ENCODE measurements at places on chromosomes 5 and 9.
A peak's percentile ranks its signal among the peaks of the same experiment; 100 is the strongest.

- DNase-seq, result no peak
These were observed 55.2 kb downstream of the NEURL1B start for GRCh38 chr5:172696171-172696849.

GRCh38 chr5:119032656-119033055, 38.2 kb upstream of the DMXL1 start:
- DNase-seq, result no peak

GRCh38 chr9:124480621-124480981, 26.6 kb downstream of the NR5A1 start:
- DNase-seq, result no peak

DNA sequence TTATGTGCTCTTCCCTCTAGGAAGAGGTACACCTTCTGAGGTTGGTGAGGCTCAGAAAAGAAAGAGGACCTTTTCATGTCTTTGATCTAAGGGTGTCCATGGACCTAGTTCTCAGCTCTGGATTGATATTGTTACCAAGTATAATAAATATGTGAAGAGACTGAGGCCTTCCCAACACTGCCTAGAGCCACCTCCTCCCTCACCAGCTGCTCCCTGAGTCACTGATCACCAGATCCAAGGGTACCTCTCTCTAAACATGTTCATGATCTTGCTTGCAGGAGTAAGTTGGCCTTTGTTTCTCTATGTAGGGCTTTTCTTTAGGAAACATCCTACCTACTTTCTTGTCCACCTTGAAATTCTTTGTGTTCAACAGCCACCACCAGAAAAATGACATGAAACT, 218.8 kb upstream of the ADRA1B start:
- DNase-seq, result no peak

DNA sequence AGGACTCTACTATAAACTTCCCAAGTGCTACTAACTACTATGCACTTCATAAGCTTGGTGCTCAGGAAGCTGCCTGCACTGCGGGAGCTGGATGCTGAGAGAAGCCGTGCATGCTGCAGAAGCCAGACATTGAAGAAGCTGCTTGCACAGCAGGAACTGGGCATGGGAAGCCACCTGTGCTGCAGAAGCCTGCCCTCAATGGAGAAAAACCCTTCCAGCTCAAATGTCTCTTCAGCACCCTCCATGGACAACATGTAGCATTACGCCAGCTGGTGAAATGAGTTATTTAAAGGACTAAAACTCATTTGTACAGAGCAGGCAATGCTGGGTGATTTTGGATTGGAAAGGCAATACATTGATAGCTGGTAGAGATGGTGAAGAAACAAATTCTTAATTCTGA, 247.2 kb downstream of the KIF4B start:
- DNase-seq, result no peak

DNA sequence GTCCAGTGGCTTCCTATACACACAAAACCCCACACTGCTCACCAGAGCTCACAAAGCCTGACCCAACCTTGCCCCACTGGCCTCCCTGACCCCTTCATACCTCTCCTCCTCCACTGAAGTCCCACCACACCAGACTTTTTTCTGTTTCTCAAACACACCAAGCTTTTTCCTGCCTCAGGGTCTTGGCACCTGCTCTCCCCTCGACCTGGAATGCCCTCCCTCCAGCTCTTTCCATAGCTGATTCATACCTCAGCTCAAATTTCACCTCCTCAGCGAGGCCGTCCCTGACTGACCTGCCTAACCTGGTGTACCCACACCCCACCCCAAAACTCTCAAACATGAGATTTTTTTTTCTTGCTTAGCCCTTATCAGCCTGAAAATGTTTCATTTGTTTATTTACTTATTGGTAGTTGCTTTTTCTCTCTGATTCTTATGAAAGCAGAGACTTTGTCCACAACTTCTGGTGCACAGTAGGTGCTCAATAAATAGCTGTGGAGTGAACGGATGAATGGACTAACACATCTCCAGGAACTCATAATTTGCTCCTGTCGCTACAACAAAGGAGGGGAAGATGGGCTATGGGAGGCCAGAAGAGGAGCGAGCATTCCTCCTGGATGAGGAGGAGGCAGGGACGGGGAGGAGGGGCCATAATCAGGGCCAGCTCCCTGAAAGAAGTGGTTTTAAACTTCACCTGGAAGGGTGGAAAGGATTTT, 84.3 kb downstream of the SH3TC2 start:
- no peak for DNase-seq

GRCh38 chr9:108760841-108761240, 94.9 kb downstream of the ACTL7B start:
- DNase-seq, result no peak

DNA sequence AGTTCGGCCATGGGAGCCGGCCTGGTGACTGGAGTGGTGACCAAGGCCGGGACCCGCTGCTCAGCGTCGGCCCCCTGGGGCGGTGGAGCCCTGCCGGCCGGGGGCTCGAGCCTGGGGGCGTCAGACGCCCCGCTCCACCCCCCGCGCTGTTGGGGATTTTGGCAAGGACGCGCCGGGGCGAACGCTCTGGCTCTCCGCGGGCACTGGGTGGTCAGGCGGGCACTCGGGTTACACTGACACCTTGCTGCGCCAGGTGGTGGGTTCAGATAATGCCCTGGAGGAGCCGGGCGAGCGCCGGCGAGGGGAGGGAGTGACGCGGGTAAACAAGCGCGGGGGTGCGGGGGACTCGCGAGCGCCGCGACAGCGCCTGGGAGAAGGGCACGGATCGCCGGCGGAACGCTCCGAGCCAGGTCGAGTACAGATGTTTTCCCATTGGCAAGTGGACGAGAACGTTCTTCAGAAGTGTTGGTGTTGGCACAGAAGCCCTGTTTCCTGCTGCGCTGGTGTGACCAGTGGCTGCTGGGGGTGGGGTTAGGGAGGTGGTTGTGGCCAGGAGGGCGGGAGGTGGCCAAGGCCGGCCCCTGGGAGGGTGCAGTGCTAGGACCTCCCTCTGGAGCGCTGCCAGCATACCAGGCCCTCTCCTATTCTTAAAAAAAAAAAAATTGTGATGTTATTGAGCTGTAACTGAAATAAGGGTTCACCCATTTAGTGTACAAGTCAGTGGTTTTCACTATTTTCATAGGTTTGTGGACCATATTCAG, 773 bp downstream of the SQSTM1 start:
- peak; percentile 75 for DNase-seq

GRCh38 chr9:128642675-128643245, 13.9 kb downstream of the DYNC2I2 start:
- no peak for DNase-seq

DNA sequence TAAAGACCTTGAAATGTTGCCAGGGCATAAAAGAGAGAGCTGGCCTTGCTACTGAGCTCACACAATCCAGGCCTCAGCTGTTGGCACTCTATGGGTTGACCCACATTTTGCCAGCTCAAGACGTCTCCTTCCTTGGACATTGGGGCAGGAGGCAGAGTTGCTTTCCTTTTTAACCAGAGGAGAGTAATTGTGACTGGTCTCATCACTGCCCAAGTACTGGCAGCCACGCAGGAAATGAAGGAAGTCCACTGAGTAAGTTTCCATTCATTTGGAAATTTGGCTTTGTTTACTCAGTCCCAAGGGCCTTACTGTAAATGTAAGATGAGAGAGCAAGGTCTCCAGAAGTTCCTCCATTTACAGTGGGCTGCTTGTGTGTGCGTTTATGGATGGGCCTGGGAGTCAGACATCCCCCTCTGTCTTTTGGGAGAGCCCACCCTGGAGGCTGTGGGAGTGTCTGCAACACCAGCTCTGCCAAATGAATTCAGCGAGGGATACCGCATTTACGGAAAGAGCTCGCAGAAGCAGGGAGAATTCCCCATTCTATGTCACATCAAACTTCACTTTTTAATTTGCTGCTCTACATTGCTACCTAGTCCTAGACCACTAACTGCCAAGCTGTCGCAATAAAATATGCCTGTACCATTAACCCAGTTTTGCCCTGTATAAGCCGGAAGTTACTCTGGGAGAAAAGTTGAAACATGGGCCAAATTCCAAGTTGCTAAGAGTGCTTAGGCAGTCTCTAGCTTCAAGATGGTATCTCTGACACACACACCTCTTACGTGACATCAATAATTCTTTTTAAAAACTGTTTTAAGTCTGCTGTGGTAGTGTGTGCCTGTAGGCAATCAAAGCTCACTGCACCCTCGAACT, 24.5 kb upstream of the PDZD2 start:
- DNase-seq, result no peak

DNA sequence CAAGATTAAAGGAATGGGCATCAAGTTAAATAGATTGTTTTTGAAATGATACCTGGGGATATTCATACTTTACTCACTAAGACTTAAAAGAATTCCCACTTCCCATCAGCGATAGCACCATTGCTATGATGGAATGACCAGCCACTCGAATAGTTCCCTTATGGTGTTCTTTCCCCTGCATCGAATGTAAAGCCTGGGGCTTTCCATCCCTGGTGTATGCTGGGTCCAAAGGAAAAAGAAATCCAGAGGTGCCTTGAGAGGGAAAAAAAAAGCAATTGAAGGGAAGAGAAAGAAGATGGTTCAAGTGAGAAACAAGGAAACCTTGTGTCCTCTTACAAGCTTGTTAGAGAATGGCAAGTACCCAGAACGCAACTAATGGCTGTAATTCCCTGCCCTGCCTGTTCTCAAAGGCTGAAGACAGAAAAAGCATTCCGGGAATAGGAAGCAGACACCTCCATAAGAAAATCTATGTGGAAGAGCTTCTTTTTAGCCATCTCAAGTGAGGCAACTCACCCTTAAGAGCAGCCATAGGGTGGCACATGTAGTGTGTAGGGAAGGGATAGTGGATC, 351.1 kb upstream of the DAB2 start:
- no peak for DNase-seq

GRCh38 chr9:28092981-28093936, 520.0 kb upstream of the C9orf72 start:
- no peak for DNase-seq

- no peak for DNase-seq
These were observed 65.3 kb downstream of the GADD45G start for GRCh38 chr9:89670114-89670513.

GRCh38 chr5:137506296-137506695, 7.2 kb upstream of the SPOCK1 start:
- DNase-seq, result no peak

DNA sequence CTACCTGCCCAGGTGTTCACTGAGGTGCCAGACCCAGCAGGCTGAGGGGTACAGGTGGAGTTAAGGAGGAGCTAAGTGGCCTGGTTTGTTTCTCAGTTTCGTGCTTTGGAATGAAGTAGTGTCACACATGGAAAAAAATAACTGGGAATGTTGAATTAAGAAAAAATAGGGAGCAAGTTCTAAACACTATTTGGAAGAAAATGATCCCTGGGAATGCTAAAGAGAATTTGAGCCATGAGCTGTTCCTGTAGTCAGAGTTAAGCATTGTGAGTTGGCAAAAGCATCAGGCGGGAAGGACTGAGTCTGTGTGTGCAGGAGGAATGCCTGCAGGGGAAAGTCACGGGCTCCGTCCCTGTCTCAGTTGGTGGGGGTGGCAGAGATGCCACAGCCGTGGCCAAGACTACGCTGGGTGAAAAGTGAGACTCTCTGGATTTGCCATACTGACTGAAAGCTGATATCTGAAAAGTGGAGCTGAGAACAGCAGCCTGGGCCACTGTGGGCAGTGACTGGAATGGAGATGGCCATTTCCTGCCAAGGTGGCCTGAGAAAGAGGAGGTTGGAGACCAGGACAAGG, 37.0 kb downstream of the SYK start:
- DNase-seq, result no peak

DNA sequence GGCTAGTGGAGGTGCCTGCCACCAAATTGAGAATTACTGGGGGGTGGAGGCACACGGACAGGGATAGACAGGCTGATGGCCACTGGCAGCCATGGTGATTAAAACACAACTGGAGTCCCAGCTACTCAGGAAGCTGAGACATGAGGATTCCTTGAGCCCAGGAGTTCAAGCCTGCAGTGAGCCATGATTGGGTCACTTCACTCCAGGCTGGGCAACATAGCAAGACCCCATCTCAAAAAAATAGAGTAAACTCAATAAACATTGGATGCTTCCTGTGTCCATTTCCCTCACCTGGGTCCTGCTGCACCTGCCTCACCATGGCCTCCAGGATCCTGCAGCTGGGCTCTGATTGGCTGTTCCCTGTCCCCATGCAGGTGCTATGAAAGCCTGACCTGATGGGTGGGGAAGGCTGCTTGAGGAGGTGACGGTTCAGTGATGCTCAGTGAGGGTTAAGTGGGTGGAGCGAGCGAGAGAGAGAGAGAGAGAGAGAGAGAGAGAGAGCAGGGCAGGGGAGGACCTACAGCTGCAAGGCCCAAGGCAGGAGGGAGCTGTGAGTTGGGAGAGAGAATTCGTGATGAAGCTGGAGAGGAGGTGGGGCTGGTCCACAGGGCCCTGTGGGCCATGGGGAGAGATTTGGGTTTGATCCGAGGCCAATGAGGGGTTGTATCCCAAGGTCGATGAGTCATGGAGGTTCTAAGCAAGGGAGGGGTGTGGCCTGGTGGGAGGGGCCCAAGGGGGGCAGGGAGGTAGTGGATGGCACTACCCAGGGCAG, 36.7 kb upstream of the FUBP3 start:
- DNase-seq, result no peak

GRCh38 chr9:70229579-70229978, 29.2 kb upstream of the SMC5 start:
- DNase-seq, result no peak

- DNase-seq, result no peak
These were observed 452.3 kb upstream of the PTGER4 start for GRCh38 chr5:40227366-40227765.

- no peak for DNase-seq
These were observed 25.3 kb upstream of the PPP1R2B start for GRCh38 chr5:156824800-156825199.

GRCh38 chr5:14671414-14671813, 6.9 kb downstream of the OTULIN start:
- no peak for DNase-seq

- DNase-seq, result no peak
These were observed 27.4 kb upstream of the DENND4C start for GRCh38 chr9:19203058-19203457.

- DNase-seq, result no peak
These were observed 30.4 kb downstream of the PPP2R2B start for GRCh38 chr5:146848133-146848532.

GRCh38 chr5:27810458-27810857, 772.1 kb upstream of the CDH9 start:
- no peak for DNase-seq

- no peak for DNase-seq
These were observed 945.2 kb upstream of the PTPRD start for GRCh38 chr9:11558043-11558442.

DNA sequence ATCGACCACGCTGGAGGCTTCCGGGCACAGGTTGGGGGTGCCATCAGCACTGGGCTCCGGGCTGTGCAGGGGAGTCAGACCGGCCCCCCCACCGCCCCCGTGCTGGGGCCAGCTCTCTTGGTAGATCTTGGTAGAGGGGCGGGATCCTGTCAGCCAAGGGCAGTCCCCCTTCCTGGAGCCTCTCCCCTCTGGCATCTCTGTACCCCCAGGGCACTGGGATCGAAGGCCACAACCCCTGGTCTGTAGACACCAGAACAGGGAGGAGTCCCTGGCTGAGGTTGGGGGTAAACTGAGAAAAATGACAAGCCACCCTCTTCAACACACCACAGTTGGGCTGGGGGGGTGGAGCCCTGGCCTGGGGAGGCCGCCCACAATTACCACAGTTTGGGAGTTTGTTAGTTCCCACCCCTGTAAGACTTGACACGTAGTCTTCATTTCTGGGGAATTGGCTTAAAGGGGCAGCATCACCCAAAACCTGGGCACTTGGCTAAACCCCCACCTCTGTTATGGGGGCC, 882 bp downstream of the CERCAM start:
- DNase-seq, result no peak

Measured in stimulated activated CD4-positive, alpha-beta T cell treated with anti-CD3 and anti-CD28 coated beads, TNF-alpha, amount 100 ng/mL, for 48 hours (primary cell).